ENCODE measurements at places on chromosomes 3 and 15.

DNA sequence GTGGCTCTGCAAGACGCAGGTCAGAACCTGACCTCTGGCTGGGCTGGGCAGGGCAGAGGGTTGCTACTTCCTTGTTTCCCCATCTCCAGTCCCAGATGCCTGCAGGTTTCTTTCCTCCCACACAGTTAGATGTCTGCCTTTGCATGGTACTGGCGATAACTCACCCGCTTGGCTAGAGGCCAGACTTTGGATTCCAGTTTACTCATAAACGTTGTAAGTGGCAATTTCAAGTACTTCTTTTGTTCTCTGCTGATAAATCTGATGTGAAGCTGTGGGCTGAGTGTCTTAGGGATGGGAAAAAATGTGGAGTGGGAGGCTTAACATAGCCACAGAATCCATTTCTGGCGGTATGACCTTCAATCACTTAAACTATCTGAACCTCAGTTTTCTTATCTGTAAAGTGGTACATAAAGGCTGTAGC lies 194.2 kb downstream of the EBLN2 start:
- no peak for DNase-seq

GRCh38 chr15:26615927-26616302 lies 157.0 kb downstream of the GABRB3 start:
- DNase-seq, result no peak

DNA sequence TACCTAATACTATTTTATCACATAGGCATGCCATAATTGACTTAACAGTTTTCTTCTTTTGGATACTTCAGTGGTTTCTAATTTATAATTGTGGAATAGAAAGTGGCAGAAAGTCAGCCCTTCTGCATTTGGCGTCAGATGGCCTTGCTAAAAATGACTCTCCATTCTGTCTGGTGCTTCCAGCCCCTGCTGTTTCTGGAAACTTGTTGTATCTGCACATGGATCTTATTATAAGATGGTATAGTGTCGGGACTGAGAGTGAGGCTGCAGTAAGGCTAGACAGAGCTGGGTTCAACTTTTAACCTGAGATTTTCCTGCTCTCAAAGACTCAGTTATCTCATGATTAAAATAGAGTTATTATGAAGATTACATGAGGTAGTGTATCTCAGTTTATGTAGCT lies 74.8 kb upstream of the WDR72 start:
- DNase-seq, result no peak

- DNase-seq, result no peak
These were observed 295.0 kb downstream of the RAP2B start for GRCh38 chr3:153456833-153457545.

- DNase-seq, result no peak
These were observed 90.1 kb downstream of the DUT start for GRCh38 chr15:48421362-48421761.

GRCh38 chr3:107938143-107938542 lies 152.7 kb downstream of the CD47 start:
- peak; percentile 37 for DNase-seq

GRCh38 chr15:63504979-63505841 lies 817 bp downstream of the USP3 start:
- peak; percentile 62 for DNase-seq

- DNase-seq, result peak; percentile 43
These were observed at the start of gene CYP1A1 for GRCh38 chr15:74725225-74725774. Gene CYP1A1, minus strand, starts transcription at chr15:74725528. Its CDS starts 2,431 bp downstream, at chr15:74723097.

DNA sequence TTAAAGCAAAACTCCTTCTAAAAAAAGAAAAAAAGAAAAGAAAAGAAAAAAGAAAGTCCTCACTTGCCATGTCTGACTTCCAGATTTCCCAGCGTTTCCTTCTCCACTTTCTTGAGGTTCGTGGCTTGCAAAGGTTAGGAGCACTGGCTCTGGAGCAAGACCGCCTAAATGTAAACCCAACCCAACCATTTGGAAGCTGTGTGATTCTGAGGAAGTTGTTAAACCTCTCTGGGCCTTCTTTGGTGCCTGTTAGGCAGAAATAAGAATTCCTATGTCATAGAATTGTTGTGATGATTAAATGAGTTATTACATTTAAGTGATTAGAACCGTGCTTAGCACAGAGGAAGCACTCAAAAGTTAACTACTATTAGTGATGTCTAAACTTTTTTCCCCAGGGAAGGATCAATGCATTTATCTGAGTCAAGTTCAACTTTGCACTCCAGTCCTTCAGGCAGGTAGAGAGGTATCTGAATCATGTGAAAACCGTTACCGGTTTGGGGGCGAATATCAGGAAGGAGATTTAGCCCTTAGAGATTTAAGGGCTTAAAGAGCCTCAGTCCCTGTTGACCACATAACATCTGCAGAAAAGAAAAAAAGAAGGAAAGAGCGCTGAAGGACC lies 78.3 kb upstream of the HES1 start:
- no peak for DNase-seq

Data from WERI-Rb-1 (cell line).